ENCODE measurements at places on chromosomes 6 and 20.

GRCh38 chr20:16916165-16916564 is 168.0 kb downstream of the OTOR start:
- DNase-seq, result no peak

DNA sequence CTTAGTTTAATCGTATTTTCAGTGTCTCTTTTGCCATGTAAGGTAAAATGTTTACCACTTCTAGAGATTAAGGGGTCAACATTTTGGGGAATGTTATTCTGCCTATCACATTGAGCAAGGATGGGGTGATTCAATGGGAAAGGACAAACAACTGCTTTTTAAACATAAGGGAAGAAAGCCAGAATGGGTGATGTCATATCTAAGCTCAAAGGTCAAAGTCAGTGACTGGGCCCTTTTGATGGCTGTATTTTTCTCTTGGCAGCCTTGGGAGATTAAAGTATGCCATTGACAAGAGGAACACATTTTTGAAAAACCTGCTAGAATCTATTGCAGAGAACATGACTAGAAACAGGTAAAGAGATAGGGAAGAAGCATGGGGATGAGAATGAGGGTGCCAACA is 477.3 kb upstream of the IRAK1BP1 start:
- peak; percentile 11 for DNase-seq

- no peak for DNase-seq
Measured at GRCh38 chr20:32480371-32481241, 104.5 kb downstream of the NOL4L start.

- DNase-seq, result no peak
Measured at GRCh38 chr20:58028123-58028522, 200.3 kb downstream of the ANKRD60 start.

GRCh38 chr6:87995461-87995860 is 52.2 kb upstream of the SPACA1 start:
- no peak for DNase-seq

DNA sequence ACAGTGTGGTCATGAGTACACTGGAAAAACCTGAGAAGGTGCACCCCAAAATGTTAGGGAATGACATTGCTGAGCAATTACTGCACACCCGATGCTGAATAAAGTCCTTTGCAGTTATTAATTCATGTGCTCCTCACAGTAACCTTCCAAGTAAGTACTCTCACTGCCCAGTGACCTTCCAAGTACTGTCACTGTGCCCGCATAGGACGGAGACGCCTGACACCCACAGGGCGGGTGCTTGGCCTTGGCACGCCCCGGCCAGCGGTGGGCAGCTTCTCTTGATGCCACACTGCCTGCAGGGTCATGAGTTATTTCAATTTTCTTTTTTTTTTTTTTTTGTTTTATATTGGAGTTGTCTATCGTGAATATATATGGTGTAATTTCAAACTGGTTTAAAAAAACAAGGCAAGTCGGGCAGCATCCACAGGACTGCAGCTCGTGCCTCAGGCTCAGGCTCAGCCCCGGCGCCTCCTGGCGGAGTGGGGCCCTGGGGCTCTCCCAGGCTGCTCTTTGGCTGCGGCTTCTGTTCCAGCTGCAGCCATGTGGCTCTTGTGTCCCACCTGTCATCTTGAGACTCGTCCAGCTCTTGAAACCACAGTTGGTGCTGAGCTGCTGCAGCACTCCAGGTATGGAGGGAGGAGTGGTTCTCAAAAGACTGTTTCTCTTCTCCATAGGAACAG is 27.0 kb downstream of the PNLDC1 start:
- DNase-seq, result no peak

- peak; percentile 19 for DNase-seq
Measured at GRCh38 chr6:155419161-155419560, 36.5 kb downstream of the NOX3 start.

GRCh38 chr6:105545228-105545920 is 142.5 kb upstream of the PREP start:
- DNase-seq, result no peak

- DNase-seq, result peak; percentile 43
Measured at GRCh38 chr20:47991875-47992488, 206.7 kb upstream of the SULF2 start.

DNA sequence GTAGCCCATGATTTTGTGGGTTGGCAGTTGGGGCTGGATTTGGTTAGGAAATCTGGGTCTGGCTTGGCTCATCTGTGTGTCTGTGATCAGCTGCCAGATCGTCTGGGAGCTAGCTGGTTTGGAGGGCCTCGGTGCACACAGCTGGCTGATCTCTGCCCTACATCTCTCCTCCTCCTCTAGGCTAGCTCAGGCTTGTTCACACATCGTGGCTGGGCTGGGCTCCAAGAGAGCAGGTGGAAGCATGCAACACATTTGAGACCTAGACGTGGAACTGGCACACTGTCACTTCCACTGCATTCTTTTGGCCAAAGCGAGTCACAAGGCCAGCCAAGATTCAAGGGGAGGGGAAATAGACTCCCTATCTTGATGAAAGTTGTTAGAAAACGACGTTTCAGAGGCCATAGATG is 15.9 kb downstream of the NDUFAF5 start:
- DNase-seq, result peak; percentile 88

DNA sequence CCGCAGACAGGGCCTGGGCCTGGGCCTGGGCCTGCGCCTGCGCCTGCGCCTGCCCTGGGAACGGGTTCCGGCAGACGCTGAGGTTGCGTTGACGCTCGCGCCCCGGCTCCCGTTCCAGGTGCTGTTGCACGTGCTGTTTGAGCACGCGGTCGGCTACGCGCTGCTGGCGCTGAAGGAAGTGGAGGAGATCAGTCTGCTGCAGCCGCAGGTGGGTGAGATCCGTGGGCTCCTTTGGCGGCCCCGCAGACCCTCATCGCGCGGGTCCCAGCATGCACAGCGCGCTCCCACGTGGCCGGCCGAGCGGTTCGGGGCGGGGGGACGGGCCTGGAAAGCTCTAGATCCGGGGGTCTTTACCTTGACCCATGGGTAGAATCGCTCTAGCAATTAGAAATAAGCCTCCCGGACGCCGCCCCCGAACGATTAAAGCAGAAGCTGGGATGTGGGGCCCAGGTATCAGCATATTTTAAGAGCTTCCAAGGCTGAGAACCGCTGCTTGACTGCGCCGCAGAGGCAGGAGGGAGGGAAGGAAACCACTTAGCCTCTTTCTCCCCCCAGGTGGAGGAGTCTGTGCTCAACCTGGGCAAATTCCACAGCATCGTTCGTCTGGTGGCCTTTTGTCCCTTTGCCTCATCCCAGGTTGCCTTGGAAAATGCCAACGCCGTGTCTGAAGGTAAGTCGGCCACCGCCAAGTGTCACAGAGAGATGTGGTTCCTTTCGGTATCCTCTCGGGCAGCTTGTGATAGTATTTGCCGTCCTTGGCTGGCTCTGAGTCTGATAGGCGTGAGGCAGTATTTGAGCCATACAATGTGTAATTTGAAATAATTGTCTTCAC is 508 bp downstream of the NOP56 start:
- DNase-seq, result no peak

- no peak for DNase-seq
Measured at GRCh38 chr6:90412538-90413369, 116.1 kb upstream of the BACH2 start.

DNA sequence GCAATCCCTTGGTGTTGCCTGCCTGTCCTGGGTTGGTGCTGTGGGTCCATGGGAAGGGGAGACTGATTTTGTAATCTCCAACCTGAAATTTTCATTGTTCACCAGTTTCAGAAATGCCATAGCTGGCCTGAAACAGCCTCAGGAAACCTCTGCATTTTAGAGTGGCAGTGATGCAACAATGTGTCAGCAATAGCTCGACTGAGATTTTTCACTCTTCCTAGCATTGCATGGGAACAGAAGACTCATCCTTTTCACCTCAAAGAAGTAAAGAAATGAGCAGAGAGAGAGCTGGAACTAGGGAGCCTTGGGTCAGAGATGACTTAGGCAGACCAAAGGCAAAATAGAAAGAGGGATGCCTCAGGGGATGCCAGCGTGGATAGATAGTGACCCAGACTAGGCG is 23.7 kb upstream of the TMEM14A start:
- DNase-seq, result peak; percentile 58

DNA sequence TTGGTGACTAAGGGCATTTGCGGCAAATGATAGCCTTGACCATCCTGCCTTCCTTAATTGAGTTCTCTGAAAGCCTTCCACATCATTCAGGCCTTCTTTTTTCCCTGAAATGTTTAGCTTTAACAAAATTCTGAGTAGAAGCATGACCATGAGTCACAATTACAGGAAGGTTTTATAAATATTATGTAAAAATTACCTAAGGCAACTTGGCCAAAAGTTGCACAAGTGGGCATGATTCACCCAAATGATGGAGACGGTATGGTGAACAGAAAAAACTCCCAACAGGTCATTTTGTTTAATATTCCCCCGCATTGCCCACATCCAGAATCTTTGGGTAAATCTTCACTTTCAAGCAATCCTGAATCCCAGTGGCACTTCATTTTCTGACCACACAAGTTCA is 37.0 kb downstream of the MC3R start:
- DNase-seq, result peak; percentile 47

GRCh38 chr6:16337295-16337975 is 99.0 kb downstream of the GMPR start:
- peak; percentile 79 for DNase-seq

GRCh38 chr6:105794239-105794638 is 291.9 kb upstream of the PRDM1 start:
- DNase-seq, result peak; percentile 60

- no peak for DNase-seq
Measured at GRCh38 chr6:54255886-54256285, 52.4 kb upstream of the TINAG start.

DNA sequence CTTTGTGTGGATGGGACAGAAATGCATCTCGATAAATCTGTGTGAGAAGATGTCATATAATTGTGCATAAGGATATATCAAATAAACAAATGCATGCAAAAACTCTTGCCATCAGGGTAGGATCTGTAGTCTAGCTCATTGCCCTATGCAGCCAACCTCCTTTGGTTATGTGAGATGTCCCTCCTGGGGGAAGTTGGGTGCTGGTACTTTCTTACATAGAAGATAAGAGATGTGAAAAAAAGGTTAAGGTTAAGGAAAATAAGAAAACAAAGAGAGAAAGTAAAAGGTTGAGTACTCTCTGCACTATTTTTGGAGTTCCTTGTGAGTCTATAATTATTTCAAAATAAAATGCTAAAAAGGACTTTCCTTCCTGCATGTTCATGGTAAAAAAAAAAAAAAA is 30.4 kb downstream of the ZDHHC14 start:
- DNase-seq, result no peak

DNA sequence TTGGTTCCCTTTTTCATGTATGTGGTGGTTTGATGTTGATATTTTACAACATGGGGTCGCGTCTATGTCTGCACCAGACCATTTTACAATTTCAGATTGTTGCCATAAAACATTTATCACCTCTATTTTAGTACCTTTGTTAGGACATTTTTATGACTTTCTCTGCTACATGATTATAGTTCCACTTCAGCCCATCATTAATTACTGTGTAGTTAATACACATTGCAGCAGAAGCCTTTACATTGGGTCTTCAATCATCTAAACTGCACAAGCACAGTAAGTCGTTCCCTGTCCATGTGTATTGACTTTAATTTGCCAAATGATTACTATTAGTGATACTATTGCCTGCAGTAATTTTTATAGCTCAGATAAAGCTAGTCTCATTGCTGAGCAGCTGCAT is 15.7 kb upstream of the TMEM217 start:
- no peak for DNase-seq

- no peak for DNase-seq
Measured at GRCh38 chr6:132865364-132865763, 51.0 kb downstream of the RPS12 start.

GRCh38 chr20:6663104-6663503 is 104.4 kb upstream of the BMP2 start:
- DNase-seq, result peak; percentile 67

- no peak for DNase-seq
Measured at GRCh38 chr6:7196019-7196402, 88.2 kb downstream of the RREB1 start.

DNA sequence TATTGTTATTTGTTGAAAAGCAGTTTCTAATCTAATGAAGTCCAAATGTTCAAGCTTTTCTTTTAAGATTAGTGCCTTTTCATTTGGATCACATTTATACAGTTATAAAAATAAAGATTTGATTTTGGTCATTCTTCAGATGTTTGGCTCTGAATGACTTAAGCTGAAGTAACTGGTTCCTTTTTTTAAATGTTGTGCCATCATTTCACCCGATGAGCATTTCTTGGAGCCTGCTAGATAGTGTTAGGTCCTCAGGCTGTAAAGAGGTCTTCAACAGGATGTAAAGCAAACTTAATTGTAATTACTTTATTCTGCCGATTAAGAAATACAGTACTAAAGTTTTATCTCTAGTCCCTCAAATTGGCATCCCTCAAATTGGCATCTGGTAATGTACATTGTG is 41.2 kb upstream of the ASIP start:
- DNase-seq, result no peak

GRCh38 chr20:49318091-49318429 is 40.2 kb upstream of the ZNFX1 start:
- no peak for DNase-seq

GRCh38 chr6:160102956-160103824 is 18.4 kb upstream of the SLC22A1 start:
- DNase-seq, result peak; percentile 20

DNA sequence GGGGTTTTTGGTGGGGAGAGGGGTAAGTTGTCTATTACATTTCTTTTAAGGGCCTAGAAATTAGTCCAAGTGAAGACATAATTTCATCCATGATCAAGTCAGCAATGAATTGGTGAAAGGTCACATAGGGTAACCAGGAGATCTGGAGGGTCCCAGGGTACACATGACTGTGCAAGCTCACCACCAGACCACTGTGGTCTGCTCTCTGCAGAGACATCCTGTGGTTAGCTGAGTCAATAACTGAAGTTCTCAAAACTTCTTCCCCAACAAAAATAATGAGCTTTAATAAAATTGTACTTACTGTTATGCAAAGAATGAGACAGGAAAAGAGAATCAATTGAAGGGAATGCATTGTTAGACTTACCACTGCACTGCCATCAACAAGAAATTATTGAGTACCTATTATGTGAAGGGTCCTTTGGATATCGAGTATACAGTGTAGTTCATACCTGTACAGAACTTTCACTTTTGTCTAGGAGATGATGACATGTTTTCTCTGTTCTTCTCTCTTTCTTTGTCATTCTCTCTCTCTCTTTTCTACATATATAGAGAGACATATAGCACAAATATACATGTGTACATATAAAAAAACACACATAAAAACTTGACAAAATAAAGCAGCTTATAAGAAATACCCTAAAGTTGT is 209.8 kb downstream of the GJA1 start:
- peak; percentile 20 for DNase-seq

DNA sequence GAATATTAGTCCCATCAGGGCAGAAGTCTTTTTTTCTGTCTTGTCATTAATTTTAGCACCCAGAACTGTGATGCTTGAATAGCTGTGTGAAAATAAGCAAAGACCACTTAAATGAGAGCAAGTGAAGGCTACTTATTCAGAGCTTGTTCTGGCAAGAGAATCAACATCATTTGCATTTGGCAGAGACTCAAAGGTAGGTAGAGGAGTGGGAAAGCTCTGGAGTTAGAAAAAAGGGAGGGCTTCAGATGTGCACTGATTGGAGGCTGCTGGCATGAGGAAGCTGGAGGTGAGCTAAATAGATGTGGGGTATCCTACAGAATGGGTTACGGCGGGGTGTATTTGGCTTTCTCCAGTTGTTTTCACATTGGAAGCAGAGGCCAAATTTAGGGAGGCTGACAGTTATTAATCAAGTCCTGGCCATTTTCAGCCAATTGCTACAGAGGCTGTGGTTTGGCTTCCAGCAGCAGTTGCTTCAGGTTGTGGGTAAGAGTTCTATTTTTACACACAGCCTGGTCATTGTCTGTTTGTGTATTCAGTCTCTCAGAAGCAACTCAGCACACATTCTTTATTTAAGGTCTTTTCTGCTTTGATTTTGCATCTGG is 254.3 kb downstream of the BTBD3 start:
- DNase-seq, result peak; percentile 87

GRCh38 chr6:118292558-118292957 is 255.5 kb upstream of the PLN start:
- no peak for DNase-seq
